ENCODE measurements at places on chromosomes 7 and 10.
A peak's percentile ranks its signal among the peaks of the same experiment; 100 is the strongest.

- peak; percentile 11 for DNase-seq
Observed at GRCh38 chr10:91883549-91884444, 25.5 kb downstream of the FGFBP3 start.

GRCh38 chr10:19749185-19749729 is 67.0 kb upstream of the PLXDC2 start:
- no peak for DNase-seq

- peak; percentile 66 for DNase-seq
Observed at GRCh38 chr10:117175901-117176534, 21.3 kb upstream of the KCNK18 start.

DNA sequence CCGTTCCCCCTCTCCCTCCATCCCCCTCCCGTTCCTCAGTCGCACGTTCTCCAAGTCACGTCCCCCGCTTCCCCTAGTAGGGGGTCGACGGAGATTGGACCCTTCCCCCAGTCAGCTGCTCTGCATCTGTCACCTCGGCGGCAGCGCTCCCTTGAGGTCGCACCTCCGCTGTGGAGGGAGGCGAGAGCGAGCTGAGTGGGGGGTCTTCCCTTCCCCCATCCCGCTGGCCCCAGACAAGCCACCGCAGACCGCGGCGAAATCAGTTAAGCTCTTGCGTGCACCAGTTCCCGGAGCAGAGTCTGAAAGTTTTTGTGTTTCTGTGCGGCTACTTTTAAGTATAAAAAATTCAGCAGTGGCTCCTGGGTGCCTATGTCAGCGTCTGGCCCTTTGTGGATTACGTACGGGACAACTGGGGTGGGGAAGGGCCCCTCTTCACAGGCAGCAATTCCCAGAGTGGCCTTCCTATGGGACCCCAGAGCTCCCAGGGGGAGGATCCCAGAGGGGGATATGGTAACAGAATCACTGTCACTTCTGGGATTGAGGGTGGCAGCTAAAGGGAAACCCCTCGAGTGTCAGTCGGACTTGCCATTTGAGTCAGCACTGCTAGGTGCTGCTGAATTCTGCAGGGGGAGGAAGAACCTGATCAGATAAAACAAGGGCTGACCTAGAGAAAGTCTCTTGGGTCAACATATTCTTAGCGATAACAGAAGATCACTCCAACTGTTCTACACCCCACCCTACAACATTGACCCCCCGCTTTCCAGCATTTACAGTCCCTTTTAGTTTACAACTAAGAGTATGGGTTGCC is 12.5 kb upstream of the DDIT4 start:
- DNase-seq, result no peak

- no peak for DNase-seq
Observed at GRCh38 chr7:75867390-75867717, 11.5 kb upstream of the RHBDD2 start.

GRCh38 chr7:43456200-43456599 is 126.7 kb upstream of the STK17A start:
- no peak for DNase-seq

DNA sequence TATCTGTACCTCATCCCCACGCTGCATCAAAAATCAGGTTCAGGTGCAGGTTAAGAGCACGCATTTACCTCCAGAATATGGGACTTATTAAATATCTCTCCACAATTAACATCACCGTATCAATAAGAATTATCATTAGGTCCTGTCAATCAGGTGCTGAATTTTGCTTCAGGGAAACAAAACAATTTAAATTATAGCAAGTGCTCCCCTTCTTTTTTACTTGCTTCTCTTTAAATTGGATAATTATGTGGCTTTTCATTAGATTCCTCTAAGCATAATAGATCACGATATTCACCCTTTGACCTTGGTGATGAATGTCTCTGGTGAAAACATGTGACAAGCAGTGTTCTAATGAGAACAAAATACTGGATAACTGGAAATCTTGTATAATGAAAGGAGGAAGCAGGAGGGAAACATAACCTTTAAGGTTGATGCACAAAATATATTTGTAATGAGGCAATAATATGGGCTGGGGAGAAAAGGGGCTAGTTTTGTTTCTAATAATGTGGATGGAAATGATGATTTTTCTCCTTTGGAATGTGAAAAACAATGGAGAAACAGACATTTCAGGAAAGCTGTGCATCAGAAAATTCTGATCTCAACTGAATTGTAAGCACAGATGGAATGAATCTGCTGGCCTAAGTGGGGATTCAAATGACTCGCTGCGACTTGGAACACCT is 166.9 kb downstream of the SNX10 start:
- no peak for DNase-seq

DNA sequence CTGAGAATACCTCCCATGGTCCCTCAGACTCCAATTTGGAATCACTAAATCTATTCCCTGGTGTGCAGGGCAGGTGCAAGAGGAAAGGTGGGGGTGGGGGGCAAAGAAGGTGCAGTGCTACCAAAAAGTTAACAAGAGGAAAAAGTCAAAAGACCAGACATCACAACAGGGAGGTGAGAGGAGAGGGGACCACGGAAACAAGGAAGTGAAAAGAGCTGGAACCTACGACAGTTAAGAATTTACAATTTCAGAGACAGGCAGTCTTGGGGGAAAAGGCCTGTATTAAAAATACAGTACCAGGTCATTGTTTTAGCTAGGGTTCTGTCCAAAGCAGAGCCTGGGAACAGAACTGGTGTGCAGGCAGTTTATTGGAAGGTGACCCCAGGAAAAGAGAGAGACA is 14.6 kb downstream of the ITGB1 start:
- no peak for DNase-seq

- DNase-seq, result no peak
Observed at GRCh38 chr7:30320392-30320791, 36.0 kb downstream of the ZNRF2 start.

GRCh38 chr7:74579800-74580685 is 77.5 kb upstream of the GTF2I start:
- no peak for DNase-seq

DNA sequence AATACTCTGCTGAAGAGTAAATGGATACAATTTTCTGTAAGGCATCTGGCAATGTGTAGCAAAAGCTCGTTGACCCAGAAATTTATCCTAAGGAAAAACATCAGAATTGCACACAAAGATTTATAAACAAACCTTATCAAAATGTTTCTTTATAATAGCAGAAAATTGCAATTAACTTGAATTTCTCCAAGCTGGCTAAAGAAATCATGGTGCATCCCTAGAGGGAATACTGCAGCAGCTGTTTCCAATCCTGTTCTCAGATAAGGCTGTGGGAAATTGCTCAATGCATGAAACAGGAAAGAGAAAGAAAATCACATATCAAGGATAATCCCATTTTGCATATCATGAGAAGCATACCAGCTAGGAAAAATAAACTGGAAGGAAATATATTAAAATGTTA is 18.7 kb downstream of the TACR2 start:
- no peak for DNase-seq

GRCh38 chr7:97871659-97872024 is 566 bp downstream of the ASNS start:
- no peak for DNase-seq

- DNase-seq, result peak; percentile 58
Observed at GRCh38 chr10:97553575-97554031, 19.0 kb upstream of the ANKRD2 start.

DNA sequence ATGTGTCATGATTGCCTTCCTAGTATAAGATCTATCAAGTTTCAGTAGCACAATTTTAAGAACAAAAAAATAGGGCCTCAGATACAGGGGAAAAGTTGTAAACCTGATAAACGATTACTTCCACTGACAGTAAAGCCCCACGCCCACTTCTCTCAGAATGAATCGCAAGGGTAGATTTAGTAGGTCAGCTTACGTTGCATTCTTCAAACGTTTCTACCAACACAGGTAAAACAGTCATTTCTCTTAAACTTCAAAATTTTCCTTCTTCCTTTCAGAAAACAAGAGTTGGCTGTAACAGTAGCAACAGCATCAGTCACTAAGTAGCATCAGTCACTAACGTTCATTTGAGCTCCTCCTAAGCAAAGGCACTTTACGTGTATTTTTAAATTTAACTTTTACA is 221.5 kb downstream of the ADAM12 start:
- no peak for DNase-seq

DNA sequence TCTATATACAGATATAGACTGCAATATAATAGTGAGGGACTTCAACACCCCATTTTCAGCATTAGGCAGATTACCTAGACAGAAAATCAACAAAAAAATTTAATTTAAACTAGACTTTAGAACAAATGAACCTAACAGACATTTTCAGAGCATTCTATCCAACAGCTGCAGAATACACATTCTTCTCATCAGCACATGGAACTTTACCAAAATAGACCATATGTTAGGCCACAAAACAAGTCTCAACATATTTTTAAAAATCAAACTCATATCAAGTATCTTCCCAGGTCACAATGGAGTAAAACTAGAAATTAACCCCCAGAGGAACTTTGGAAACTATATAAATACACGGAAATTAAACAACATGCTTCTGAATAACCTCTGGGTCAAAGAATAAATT is 169.6 kb downstream of the MTERF1 start:
- DNase-seq, result no peak

- no peak for DNase-seq
Observed at GRCh38 chr7:117982071-117983055, 109.1 kb upstream of the CTTNBP2 start.

- DNase-seq, result no peak
Observed at GRCh38 chr10:7417103-7417623, 6.3 kb upstream of the SFMBT2 start.

DNA sequence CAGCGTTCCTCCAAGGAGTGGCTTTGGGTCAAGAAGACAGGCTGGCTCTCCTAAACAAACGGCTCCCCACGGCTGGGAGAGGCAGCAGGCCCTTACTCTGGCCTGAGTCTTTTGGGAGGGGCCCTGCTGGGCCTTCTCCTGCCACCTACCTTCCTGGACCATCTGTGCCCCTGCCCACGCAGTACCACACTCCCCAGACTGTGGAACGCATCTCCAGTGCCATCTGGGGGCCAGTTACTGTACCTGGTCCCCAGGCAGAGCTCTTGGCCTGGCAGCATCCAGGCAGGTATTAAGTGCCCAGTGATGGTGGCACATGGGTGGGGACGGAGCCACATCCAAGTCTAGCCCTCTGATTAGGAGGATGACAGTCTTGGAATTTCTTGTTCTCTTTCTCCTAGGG is 14.4 kb downstream of the ALKBH4 start:
- no peak for DNase-seq

- DNase-seq, result no peak
Observed at GRCh38 chr10:29007748-29008610, 280.9 kb upstream of the LYZL1 start.

GRCh38 chr10:91444211-91445182 is 34.4 kb downstream of the HECTD2 start:
- DNase-seq, result no peak

DNA sequence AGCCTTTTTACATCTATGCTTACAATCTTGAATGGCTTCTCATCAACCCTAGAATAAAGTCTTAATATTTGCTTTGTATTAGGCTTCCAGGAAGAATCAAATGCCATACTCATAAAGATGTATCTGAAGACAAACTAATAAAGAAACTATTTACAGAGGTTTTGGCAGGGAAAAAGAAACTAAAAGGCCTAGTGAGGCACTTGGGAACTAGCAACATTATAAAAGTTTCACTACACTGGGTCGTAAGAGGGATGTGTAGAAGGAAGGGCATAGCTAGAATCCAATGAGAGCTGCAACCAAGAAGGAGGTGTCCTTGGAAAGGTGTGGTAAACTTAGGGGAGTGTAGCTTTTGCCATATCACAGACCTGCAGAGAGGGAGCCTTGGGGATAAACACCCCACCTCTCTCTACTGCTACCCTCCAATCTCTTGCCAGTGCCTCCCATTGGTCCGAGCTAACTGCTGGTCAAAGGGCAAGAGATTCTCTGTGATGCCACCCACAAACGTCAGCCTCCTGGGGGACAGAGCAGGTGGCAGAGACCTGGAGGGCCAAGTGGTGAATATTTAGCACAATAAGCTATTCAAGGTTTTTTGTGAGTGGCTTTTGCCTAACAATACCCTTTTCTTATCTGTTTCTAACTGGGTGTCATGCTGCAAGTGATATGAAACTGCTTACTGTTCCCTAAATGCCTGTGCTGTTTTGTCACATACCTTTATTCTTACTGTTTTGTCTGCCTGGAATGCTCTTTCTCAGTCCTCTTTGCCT is 60.7 kb downstream of the CPED1 start:
- no peak for DNase-seq

- no peak for DNase-seq
Observed at GRCh38 chr7:47568547-47568946, 13.4 kb downstream of the TNS3 start.

DNA sequence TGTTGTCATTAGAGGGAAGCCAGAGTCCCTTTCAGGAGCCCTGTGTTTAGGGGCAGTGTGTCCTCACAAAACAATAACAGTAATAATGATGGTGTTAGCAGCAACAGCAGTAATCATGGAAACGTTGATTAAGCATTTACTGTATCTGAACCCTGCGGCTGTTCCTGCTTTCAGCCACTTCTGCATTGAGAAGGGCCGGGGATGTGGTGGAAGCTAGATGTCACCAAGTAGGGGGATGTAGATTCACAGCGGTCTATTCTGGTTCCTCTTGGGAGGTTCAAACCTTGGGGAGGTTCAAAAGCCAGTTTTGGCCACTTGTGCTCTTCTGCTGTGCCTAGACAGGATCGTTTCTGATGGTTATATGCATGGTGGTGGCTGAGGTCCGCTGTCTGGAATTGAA is 44.8 kb downstream of the PRPF18 start:
- DNase-seq, result no peak

DNA sequence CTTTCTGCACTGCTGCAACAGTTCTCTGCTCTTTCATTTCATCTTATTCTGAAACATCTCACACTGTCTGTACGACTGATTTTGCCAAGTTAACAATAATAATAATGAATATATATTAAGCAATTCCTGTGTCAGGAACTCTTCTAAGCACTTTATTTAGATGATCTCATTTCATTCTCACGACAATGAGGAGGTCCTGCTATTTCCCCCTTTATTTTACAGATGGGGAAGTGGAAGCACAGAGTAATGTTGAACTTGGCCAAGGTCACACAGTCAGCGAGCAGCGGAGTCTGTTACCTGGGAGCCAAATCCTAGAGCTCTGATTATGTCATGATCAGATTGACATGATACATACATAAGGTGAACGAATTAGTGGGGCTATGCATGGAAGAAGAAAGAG is 5.8 kb downstream of the MRC1 start:
- no peak for DNase-seq

GRCh38 chr7:90624225-90624911 is 28.2 kb downstream of the CDK14 start:
- DNase-seq, result no peak

GRCh38 chr7:101717628-101718357 is 88.7 kb upstream of the MYL10 start:
- peak; percentile 99 for DNase-seq

DNA sequence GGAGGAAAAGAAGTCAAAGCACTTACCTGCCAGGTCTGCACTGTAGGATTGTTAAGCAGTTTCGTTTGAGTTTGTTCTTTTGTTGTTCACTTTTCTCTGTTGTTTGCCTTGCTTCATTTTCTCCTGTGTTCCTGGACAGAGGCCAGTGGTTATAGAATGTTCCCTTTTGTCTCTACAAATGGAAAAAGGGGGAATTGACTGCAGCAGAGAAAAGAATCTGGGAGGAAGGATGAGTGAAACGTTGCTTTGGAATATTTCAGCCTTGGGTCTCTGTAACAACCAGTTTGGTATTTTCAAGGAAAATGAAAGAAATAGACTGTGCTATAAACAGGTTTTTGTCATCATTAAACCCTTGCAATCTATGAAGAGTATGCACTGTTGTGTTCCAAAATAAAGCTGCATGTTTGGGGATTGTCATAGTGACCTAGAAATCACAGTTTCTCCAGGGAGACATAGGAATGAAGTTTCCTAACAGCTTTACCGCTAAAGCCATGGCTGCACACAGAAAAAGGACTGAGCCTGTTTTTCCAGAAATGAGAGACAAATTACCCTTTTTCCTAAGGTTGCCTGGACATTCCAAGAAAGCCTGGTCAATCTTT is 60.8 kb upstream of the HABP2 start:
- no peak for DNase-seq

GRCh38 chr10:92240289-92241157 is 50.4 kb downstream of the CPEB3 start:
- peak; percentile 49 for DNase-seq

Measured in Daoy (cell line).